Gastroesophageal sphincter (tissue), 4 donors: ENCODE measurements at places on chromosomes 6 and 20.

DNA sequence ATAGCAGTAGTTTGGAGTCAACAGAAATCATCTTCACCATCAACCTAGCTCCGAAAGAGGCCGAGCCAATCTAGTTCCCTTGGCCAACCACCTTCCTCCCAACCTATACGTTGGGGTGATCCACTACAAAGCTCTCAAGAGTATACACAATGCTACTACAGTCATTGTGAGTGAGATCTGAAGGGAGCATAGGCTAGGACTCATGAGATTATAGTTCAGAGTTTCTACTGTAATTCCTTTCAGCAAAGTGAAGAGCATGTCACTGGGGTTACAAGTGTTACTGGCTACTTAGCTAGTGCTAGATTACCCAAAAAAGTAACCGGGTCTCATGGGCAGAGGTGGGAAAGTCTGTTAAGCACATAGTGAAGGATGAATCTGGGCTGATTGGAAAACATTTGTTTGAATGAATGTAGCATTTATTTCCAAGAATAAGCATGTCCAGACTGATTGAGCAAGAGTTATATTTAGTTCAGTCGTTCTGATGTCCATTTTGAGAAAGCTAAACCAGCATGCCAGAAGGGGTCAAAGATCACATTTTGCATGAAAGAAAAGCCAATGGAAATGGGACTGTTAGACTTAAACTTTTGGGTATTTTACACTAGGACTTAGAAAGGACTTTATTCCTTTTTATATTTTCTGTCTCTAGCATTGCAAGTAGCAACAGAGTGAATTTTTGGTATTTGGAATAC is 10.5 kb upstream of the ESR1 start:
- no peak overlapping the region for H3K4me3 ChIP-seq
- H3K4me1 ChIP-seq: peaks cover 10% of the 10 kb centered on the region
- no peak overlapping the region for H3K27ac ChIP-seq
- H3K27me3 ChIP-seq: no peaks in the 10 kb centered on the region
- no peak for ATAC-seq
- no peaks in the 10 kb centered on the region for H3K36me3 ChIP-seq

DNA sequence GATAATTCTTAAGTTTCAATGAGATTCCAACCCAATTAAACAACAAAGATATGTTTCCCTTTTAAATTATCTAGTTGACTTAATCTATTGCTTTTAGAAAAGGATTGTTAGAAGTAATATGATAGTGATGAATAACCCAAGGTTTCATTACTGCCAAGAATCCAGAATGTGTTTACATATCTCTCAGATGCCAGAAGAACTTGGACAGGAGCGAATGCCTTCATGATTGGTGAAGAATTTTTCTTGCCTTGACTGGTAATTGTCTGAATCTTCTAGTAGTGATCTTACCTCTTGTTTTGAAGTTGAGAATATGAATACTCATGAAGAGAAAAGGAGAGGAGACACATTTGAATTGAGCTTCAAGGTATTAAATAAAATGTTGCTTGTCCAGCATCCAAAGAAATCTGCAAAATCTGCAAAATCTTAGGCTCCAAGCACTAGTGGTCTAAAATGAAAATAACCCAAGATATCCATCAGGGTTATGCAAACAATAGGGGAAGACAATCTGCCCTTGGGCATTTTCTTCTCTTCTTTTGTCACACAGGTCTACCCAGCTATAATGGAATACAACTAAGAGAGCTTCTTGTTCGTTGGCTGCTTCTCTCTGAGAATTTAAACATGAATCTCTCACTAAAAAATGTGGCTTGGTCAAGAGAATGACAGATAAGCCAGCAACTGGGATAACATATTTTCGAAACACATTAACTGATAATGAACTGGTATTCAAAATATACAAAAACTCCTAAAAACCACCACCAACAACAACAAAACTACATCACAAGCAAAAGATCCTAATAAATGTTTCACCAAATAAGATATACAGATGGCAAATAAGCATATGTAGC is 928.9 kb downstream of the EYS start:
- H3K36me3 ChIP-seq: no peaks in the 10 kb centered on the region
- H3K27ac ChIP-seq: no peak overlapping the region
- no peaks in the 10 kb centered on the region for H3K4me1 ChIP-seq
- H3K27me3 ChIP-seq: no peaks in the 10 kb centered on the region
- ATAC-seq: no peak

GRCh38 chr6:22657352-22657980 is 88.1 kb downstream of the HDGFL1 start:
- no peaks in the 10 kb centered on the region for H3K36me3 ChIP-seq
- no peaks in the 10 kb centered on the region for H3K27me3 ChIP-seq

DNA sequence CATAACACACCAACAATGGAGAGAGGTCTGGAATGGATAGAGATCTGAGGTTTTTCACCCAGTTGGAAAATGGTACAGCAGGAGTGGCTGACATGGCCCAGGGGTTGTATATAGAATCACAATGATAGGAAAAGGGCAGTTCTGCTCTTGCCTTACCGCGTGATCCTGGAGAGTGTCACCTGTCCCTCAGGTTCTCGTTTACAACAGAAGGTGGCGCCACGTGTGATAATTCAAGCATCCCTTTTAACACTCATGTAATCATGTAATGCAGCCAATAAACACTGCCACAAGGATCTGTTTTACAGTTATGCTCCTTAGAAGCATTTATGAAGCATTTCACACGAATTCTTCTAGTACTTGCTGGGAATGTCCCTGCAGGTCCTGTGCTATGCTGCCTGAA is 12.9 kb upstream of the WFDC2 start:
- no peak for ATAC-seq
- no peak overlapping the region for H3K27ac ChIP-seq
- no peaks in the 10 kb centered on the region for H3K36me3 ChIP-seq
- H3K27me3 ChIP-seq: no peaks in the 10 kb centered on the region
- H3K4me3 ChIP-seq: no peak overlapping the region
- H3K4me1 ChIP-seq: no peaks in the 10 kb centered on the region

- no peak for ATAC-seq
- no peak overlapping the region for H3K4me3 ChIP-seq
- no peaks in the 10 kb centered on the region for H3K36me3 ChIP-seq
- no peak overlapping the region for H3K27ac ChIP-seq
- no peaks in the 10 kb centered on the region for H3K4me1 ChIP-seq
- H3K27me3 ChIP-seq: peaks cover 7% of the 10 kb centered on the region
Observed at GRCh38 chr20:20897145-20897544, 184.7 kb upstream of the RALGAPA2 start.

GRCh38 chr20:4318891-4319290 is 303.5 kb upstream of the RNF24 start:
- no peaks in the 10 kb centered on the region for H3K4me1 ChIP-seq
- no peaks in the 10 kb centered on the region for H3K36me3 ChIP-seq
- no peaks in the 10 kb centered on the region for H3K27me3 ChIP-seq
- no peak for ATAC-seq
- H3K27ac ChIP-seq: no peak overlapping the region
- H3K4me3 ChIP-seq: no peak overlapping the region

- H3K27me3 ChIP-seq: no peaks in the 10 kb centered on the region
- no peaks in the 10 kb centered on the region for H3K36me3 ChIP-seq
- H3K4me3 ChIP-seq: no peak overlapping the region
- H3K27ac ChIP-seq: no peak overlapping the region
- no peaks in the 10 kb centered on the region for H3K4me1 ChIP-seq
Observed at GRCh38 chr6:134287859-134288537, 29.9 kb downstream of the SGK1 start.

- H3K4me3 ChIP-seq: peak overlapping the region; percentile 59
- H3K4me1 ChIP-seq: peaks cover 45% of the 10 kb centered on the region
- peaks cover 29% of the 10 kb centered on the region for H3K27me3 ChIP-seq
- no peaks in the 10 kb centered on the region for H3K36me3 ChIP-seq
- ATAC-seq: peak; percentile 16
Observed at GRCh38 chr20:6768228-6769140, 998 bp downstream of the BMP2 start.

GRCh38 chr6:88629838-88630494 is 333.5 kb downstream of the RNGTT start:
- no peak overlapping the region for H3K4me3 ChIP-seq
- no peak for ATAC-seq
- H3K36me3 ChIP-seq: no peaks in the 10 kb centered on the region

- H3K27ac ChIP-seq: no peak overlapping the region
- no peaks in the 10 kb centered on the region for H3K36me3 ChIP-seq
- ATAC-seq: no peak
- H3K27me3 ChIP-seq: peaks cover 8% of the 10 kb centered on the region
Observed at GRCh38 chr6:167341665-167342655, 17.1 kb downstream of the TTLL2 start.
